ENCODE measurements at places on chromosomes 4 and X.

- DNase-seq, result no peak
Measured at GRCh38 chr4:97185233-97185632, 958.0 kb downstream of the STPG2 start.

DNA sequence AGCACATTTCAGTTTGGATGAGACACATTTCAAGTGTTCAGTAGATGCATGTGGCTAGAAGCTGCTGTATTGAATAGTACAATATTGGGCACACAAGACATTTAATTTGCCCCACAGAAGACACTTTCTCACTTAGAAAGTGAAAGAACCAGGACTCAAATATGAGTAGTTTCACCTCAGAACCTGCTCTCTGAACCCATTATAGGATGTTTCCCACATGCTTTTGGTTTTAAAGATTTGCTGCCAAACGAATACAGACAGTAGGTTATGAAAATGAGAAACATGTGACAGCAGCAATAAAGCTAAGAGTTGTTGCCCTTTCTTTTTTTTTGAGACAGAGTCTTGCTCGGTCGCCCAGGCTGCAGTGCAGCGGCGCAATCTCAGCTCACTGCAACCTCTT is 32.3 kb downstream of the C4orf54 start:
- no peak for DNase-seq

- no peak for DNase-seq
Measured at GRCh38 chr4:114527637-114528036, 71.0 kb upstream of the UGT8 start.

GRCh38 chr4:6668391-6668790 is 25.3 kb upstream of the S100P start:
- DNase-seq, result no peak
